ENCODE measurements at places on chromosomes 6 and 20. TPM values are rescaled to one million over a fixed set of nuclear protein-coding genes. Genes with fewer than 3 reads are reported as not detected.

The DZANK1 gene
- 1.2 TPM for total RNA-seq

The ORC3 gene
- total RNA-seq = 17.3 TPM

The HTR1E gene
- total RNA-seq = not detected

The TRIM10 gene
- total RNA-seq = 19.8 TPM

The OTOR gene
- not detected for total RNA-seq

The GLP1R gene
- total RNA-seq = not detected

The ABHD16B gene
- not detected for total RNA-seq

DNA sequence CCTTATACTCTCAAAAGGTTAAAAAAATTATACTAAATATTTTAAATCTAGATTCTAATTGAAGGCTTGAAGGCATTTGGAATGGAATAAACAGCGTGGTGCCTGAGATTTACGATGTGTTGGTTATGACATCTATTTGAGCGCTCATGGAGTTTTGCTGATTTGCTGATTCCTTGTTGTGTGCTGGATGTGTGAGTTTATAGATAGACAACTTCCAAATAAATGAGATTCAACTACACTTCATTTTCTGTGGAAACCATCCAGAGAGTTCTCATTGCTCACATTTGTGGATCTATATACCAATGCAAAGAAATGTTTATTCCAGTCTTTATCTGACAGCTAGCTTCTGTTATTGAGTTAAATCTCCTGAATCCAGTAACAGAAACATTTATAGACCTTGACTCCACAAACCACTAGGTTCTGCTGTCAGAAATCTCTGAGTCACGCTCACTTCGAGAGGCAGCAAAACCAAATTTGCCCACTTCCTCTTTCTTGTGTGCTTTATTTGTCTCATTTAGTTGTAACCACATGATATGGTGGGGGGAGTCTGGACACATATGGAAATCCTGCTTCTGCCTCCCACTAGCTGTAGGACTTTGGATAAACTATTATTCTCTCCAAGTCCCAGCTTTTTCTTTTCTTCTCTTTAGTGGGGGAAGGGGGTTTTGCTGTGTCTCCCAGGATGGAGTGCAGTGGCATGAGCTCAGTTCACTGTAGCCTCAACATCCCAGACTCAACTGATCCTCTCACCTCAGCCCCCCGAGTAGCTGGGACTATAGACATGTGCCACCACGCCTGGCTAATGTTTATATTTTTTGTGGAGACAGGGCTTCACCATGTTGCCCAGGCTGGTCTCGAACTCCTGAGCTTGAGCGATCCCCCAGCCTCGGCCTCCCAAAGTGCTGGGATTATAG lies 54.5 kb downstream of the IPCEF1 start:
- peak; percentile 26 for DNase-seq

- DNase-seq = no peak
Observed at GRCh38 chr6:148448369-148449012, 105.9 kb downstream of the SASH1 start.

DNA sequence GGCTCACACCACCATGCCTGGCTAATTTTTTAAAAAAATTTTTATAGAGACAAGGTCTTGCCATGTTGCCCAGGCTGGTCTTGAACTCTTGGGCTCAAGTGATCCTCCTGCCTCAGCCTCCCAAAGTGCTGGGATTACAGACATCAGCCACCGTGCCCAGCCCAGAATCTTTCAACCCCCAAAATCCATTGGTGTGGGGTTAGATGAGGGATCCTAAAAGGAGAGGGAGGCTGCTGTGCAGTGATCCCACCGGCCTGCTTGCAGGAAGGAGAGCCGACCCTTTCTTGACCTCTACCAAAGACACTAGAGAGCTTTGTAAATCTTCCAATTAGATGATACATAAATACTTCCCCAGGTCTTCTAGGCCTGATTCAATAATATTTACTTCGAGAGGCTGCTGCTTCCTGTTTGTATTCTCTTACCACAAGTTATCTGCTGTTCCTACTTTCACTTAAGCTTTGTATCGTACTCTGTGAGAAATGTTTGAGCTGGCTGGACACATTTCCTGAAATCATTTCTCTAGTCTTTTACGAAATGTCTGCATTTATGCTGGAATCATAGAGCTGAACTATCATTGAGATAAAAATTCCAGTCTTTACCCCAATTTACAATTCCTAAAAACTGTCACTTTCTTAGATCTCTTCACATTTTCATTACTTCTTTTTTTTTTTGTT lies 49.3 kb upstream of the IER3 start:
- no peak for DNase-seq

DNA sequence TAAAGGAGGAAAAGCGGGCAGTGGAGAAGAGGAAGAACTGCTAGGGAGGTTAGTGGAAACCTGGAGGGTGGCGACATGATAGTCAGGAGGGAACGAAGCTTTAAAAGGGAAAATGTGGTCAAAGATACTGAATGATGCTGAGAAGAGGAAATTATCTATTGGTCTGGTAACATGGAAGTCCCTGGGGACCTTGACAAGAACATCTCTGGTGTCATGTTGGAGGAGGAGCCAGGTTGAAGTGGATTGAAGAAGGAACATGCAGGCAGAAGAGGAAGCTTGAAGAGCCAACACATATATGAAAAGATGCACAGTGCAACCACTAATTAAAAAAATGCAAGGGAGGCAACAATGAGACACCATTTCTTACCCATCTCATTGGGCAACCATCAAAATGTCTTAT lies 251.9 kb upstream of the RNF24 start:
- no peak for DNase-seq

GRCh38 chr6:11654876-11655275 lies 117.3 kb downstream of the TMEM170B start:
- no peak for DNase-seq

DNA sequence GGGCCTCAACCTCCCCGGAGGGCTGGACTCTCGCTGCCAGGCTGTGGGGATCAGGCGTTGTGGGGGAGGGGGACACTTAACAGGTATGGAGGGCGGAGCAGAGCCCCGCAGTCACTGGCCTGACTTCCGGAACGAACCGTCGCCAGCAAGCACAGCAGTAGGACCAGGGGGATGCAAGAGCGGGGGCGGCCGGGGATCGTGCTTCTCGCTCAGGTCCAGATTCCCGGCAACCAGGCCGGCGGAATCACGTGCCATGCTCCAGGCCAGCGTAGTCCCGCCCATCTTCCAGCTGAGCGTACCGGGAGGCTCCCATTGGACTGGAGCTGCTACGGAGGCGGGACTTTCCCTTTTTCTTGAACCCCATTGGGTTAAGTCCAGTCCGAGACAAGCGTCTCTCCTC lies 10.0 kb upstream of the POU5F1 start:
- DNase-seq = no peak

DNA sequence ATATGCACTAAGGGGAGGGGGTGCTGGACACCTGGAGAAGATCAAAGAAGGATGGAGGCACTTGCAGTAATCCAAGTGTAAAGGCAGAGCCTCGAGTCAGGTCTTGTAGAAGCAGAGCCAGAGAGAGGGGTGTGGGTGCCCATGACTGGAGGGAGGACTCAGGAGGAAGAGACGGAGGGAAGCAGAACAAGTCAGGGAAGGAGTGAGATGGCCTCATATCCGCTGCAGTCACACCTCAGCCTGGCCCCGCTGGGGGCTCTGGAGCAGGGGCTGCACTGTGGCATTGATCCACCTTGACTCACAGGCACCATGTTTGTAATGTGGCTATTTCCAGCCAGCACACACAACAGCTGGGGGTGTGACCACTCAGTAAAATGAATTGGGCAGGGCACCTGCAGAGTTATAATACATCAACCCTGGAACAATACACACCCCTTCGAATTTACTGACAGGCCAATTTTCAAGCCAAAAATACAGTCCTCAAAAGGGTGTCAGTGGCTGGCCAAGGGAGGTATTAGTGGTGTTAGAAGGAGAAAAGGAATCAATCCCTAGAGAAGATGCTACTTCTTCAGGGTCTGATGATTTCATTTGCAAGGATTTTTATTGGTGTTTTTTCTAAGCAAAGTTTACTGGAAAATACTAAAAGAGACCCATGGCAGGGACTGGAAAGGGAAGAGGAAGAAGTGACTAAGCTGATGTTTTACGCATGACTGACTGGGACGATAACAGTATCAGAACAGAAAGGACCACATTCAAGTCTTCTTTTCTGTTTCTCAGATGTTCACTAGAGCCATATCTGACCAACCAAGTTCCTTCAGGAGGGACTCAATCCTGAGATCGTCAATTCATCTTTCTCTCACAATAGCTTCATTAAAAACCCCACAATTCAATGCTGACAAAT lies 18.9 kb upstream of the NXT1 start:
- DNase-seq = no peak

DNA sequence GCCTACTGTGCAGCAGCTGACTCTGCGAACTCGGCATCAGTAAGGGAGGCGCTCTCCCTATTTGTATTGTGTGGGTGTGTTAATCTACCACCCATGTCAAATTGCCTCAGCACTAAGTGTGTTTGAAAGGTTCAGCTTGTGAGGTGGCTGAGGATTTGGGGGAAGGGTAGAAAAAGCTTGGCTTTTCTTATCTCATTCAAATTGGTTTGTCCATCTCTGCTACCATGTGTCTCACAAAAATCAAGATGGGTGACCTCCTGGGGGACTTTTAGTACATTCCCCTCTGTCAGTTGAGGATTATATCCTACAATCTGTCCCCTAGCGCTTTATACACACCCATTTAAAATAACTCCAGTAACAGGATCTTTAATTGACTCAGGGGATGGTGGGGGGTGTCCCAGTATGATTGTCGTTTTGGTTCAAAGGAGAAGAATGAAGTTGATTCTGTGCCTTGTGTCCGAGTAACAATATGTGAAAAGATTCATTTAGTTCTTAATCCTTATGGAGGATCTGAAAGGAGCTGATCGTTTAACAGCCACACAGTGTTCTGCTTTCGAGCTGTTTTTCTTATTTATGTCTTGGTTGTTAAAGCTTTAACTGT lies 609.6 kb downstream of the PKHD1 start:
- DNase-seq = no peak
